ENCODE measurements at places on chromosomes 7 and 10.

DNA sequence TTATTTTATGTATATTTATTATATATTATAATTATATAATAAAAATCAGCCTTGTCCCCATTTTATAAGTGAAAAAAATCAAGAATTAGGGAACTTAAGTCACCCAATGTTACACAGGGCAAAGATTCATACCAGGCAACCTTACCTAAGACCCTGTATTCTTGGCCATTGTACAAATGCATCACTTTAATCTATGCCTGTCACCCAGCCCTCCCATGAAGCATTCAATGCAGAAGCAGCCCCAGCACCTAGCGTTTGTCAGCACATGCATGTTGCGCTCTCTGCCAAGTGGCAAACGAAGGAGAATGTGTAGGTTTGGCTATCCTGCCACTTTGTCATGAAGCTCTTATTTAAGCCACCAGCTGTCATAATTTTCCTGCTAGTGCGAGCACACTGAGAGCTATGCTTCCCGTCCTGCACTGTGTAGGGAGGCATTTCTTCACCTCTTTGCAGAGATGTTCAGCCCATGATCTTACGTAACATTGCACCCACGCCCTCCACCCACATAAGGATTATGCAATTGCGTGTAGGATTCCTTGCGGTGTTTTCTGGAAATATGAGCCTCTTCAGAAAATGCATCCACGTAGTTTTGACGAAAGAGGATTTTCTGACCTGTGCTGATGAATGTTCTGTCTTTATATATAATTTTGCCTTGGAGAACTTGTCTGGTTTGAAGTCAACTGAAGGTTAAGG lies 7.7 kb upstream of the COBL start:
- no peak for DNase-seq

GRCh38 chr7:95558864-95559263 lies 37.5 kb downstream of the PDK4 start:
- no peak for DNase-seq

- DNase-seq, result no peak
These were observed 765 bp downstream of the WBP1L start for GRCh38 chr10:102744374-102745051.

- DNase-seq, result no peak
These were observed 46.3 kb upstream of the CALCR start for GRCh38 chr7:93620864-93621263.

- no peak for DNase-seq
These were observed 8.7 kb downstream of the SEMA3E start for GRCh38 chr7:83640240-83640639.

DNA sequence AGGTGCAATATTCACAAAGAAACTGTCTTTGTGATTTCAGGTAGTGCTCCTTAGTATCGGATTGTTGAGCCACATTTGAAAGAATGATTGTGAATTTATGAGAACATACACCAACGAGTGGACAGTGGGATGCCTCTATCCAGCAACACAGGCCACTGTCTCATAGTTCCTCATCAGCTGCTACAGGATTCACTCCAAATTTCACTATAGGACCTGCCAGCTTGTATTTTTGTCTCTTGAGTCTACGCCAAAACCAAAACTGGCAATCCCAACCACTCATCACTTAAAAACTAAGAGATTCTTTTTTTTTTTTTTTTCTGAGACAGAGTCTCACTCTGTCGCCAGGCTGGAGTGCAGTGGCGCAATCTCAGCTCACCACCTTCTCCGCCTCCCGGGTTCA lies 964.5 kb downstream of the CNTNAP2 start:
- DNase-seq, result no peak

DNA sequence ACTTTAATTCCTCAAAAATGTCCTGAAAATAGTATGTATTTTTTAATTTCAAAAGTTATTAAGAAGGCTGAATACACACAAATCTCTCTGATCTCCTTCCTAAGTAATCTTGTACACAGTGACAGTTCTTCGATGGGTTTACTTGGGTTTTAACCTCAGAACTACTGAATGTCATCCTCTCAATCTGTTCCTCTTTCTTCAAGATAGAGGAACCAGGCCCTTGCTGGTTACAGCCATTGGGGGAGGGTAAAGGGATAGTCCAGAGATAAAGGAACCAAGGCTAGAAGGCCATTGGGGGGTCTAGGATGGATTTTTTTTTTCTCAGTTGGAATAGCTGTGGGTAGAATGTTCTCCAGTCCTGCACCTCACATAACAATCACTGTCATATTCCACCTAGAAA lies 224.9 kb downstream of the SKIDA1 start:
- DNase-seq, result no peak

- DNase-seq, result no peak
These were observed 15.7 kb downstream of the DNTT start for GRCh38 chr10:96319754-96320474.

GRCh38 chr10:96686514-96686913 lies 33.8 kb downstream of the PIK3AP1 start:
- no peak for DNase-seq

DNA sequence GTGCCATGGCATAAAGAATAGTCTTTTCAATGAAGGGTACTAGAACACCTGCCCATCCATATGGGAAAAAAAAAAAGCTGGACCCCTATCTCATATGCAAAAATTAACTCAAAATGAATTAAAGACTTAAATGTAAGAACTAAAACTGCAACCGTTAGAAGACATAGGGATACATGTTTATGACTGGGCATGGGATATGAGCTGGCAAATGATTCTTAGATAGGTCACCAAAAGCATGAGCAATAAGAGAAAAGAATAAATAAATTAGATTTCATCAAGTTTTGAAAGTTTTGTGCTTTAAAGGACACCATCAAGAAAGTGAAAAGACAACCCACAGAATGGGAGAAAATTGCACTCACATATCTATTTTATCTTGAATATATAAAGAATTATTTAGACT lies 222.0 kb downstream of the ADK start:
- no peak for DNase-seq

DNA sequence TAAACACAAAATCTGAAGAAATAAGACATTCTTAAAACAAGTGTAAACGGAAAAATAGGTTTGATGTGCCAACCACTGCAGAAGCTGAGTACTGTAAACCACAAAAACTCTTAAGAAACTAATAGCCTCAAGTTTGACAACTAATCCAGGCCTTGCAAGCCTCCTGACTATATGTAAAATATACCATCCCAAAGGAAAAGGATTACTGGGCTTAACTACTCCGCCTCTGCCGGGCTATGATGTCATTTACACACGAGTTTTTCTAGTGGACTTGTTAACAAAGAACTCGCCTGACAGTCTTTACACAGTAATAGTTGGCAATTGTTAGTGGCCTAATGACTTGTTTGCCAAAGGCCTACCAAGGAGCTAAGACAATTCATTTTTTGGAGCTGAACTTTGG lies 2.1 kb downstream of the KIF5B start:
- DNase-seq, result no peak

- DNase-seq, result no peak
These were observed 21.1 kb downstream of the PLAU start for GRCh38 chr10:73931767-73932619.

DNA sequence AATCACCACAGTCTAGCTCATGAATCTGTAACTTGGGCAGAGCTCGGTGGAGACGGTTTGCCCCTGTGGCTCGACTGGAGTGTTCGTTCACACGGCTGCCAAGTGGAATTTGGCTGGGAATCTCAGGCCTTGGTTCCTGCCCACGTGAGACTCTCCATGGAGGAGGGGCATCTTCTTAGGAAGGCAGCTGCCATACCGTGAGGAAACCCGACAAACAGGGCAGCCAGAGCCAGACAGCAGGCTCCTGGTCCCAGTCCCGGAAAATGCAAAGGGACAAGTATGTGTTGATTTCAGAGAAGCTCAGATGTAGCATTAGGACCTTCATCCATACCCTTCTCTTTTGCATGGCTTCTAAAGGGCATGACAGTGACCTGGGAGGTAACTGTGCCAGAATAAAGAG lies 26.6 kb downstream of the AMZ1 start:
- DNase-seq, result no peak

GRCh38 chr7:609365-609764 lies 89.7 kb upstream of the PDGFA start:
- DNase-seq, result peak; percentile 57

DNA sequence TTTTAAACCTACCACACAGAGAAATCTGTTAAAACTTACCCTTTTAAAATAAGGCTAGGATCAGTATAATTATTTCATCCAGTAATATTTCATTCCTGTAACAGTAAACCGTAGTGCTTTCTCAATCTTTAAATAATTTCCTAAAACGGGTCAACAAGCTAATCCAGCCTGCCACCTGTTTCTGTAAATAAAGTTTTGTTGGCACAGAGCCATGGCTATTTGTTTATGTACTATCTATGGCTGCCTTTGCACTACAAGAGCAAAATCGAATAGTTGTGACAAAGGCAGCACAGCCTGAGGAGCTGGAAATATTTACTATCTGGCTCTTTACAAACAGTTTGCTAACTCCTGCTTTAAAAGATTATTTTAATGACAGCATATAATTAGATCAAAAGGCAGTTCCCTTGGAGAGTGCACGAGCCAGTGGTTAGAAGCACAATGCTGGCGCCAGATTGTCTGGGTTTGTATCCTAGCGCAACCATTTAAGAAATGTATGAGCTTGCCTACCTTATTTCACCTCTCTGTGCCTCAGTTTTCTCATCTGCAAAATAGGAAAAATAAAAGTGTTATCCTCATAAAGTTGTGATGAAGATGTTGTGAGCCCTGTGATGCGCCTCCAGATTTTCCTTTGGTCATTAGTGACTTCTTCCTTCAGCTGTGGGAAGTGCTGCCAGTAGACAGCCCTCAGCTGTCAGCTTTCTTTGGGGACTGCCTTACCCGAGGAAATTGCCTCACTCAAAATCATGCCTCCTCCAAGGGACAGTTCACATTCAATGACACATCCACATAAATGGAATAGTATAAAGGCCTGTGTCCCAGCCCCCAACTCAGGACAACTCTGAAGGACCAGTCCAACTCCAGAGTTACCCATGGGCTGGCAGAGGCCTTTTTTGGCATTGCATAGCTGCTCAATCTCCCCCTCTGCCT lies 11.8 kb upstream of the MIOS start:
- DNase-seq, result no peak

DNA sequence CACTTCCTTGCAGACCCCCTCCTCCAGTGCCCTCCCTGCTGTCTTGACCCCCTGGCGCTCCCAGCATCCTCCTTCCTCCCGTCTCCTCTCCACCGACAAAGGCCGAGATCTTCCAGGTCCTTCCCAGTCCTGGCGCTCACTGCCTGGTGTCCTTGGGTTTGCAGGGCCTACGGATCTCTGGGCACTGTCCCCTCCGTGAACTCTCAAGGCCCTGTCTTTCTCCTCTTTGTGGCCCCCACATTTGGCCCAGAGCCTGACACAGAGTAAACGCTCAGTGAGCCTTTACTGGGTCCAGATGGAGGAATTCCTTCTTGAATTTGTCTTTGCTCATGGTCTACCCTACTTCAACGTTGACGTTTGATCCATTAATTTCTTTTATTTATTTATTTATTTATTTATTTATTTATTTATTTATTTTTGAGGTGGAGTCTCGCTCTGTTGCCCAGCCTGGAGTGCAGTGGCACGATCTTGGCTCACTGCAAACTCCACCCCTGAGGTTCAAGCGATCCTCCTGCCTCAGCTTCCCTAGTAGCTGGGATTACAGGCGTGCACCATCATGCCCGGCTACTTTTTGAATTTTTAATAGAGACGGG lies 29.7 kb downstream of the TMEM270 start:
- no peak for DNase-seq

- DNase-seq, result no peak
These were observed 3.1 kb upstream of the STEAP4 start for GRCh38 chr7:88309819-88310218.

DNA sequence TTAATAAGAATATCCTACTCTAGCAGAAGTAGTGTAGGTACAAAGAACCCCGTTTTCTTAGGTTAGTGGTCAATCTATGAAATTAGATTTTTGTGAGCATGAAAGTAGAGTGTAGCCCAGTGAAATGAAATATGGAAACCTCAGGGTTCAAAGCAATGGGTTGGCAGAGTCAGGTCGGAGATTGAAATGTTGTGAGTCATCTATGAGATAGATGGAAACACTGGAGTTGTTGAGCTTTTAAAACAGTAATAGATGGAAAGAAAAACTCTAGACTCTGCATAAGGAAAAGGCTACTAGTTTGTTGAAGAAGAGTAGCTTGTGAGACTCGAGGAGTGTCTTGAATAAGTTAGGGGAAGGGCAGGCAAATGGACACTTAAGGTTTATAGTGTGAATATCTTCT lies 251.9 kb downstream of the EXOC4 start:
- no peak for DNase-seq

DNA sequence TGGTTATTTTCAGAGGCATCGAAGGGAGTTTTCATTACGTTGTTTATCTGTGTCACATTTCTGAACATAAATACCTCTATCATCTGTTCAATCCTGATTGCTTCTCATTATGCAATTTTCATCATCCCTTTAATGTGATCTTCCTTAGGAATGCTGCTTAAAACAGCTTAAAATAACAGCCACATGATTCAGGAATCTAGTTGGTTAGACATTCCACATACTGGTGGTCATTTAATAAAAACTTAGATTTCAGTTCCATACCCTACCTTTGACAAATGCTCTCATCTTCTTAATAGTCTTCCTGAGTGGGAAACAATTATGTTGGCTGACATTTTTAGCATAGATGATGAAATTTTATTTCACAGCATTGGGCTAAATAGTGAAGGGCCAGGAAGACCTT lies 191.3 kb upstream of the CDCA7L start:
- no peak for DNase-seq

DNA sequence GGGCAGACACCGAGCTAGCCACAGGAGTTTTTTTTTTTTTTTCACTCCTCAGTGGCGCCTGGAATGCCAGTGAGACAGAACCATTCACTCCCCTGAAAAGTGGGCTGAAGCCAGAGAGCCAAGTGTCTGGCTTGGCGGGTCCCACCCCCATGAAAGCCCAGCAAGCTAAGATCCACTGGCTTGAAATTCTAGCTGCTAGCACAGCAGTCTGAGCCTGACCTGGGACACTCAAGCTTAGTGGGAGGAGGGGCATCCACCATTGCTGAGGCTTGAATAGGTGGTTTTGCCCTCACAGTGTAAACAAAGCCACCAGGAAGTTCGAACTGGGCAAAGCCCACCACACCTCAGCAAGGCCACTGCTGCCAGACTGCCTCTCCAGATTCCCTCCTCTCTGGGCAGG lies 144.5 kb downstream of the LRMDA start:
- DNase-seq, result no peak

DNA sequence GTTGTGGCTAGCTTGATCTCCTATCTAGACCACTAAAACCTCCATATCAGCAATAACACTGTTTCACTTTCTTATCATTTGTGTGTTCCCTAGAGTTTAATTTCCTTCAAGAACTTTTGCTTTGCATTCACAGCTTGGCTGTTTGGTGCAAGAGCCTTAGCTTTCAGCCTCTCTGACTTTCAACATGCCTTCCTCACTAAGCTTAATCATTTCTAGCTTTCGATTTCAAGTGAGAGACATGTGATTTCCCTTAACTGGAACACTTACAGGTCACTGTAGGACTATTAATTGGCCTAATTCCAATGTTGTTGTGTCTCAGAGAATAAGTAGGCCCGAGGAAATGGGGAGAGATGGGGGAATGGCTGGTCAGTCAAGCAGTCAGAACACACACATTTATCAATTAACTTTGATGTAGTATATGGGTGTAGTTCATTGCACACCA lies 10.6 kb upstream of the BPGM start:
- DNase-seq, result no peak
